ENCODE measurements at places on chromosomes 2 and 18.

GRCh38 chr2:102126660-102127059 is 15.9 kb upstream of the IL1R1 start:
- no peak for DNase-seq

- DNase-seq, result no peak
These were observed 141.4 kb downstream of the CAPN13 start for GRCh38 chr2:30665761-30666265.

DNA sequence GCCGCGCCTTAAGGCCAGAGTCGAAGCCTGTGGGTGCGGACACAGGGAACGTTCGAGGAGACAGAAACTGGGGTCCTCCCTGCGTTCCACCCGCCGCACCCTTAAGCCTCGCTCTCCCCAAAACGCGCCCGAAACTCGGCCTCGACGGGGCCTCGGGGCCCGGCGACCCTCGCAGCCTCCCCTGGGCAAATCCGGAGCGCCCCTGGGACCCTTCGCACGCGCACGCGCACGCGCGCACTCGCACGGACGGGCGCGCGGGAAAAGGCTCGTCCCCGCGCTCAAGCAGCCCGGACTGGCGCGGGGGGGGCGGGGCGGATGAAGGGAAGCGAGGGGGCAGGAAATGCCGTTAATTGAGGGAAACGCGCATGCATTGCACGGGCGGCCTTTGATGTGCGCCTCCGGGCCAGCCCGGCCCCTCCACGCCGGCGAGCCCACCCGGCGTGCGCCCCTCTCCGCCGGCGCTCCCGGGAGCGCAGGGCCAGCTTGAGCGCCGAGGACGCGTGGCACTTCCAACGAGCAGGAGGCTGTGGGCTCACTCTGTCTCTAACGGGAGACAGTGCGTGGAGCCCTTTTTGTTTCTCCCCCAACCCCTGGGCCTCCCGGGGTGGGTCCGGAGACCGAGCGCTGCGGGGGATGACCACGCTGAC is 5.4 kb upstream of the SALL3 start:
- no peak for DNase-seq

DNA sequence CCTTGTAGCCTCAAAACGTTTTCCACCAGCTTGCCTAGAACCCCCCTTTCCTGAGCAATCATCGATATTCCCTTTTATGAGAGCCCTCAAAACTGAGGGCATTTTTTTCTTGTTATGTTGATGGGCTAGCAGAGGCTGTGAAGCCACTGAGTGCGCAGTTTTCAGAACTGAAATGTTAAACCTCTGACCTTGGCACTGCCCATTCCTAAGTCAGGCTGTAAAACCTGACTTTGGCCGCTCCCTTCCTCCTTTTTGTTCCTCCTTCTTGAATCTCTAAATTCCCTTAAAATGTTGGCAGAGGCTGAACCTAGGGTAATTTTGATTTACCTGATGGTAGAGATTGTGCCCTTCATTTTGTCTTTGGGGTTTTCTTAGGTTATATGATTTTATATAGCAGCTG is 334.2 kb downstream of the KIAA1328 start:
- DNase-seq, result no peak

- no peak for DNase-seq
These were observed 56.2 kb upstream of the CCDC85A start for GRCh38 chr2:56127463-56128152.

Data from fibroblast of the conjunctiva (primary cell).